Activated CD4-positive, CD25-positive, alpha-beta regulatory T cell (primary cell): ENCODE measurements at places on chromosomes 3 and 15.

- DNase-seq: no peak
Measured at GRCh38 chr3:126288314-126288713, 68.9 kb downstream of the KLF15 start.

GRCh38 chr3:150372722-150373121, 35.4 kb upstream of the TSC22D2 start:
- no peak for DNase-seq

DNA sequence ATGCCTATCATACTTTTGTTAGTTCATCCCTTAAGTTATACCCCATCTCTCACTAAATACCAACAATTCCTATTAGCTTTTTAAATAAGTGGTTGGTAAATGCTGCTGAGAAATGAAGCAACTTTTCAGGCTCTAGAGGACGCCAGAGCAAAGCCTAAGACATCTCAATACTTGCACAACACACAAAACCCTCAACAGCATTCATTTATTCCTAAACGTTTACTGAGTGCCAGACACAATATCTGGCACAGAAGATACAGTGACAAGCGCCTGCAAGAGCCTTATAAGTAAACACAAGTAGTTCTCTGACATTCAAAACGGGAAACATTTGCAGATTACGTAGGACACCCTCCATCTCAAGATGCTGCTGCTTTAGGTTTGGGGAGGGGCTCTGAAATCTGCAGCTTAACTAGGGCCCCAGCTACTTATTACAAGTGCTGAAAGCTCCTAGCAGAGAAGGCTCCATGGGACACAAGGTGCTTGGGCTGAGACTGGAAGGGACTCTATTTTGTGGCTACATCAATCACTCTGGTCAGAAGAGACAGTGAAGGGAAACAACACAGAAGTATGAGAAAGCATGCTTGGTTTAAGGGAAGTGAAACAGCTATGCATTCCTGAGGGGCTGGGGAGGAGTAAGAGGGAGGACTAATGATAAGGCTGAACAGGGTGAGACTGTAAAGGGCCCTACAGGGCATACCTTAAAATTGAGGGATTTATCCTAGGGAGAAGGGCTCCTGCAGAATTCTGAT, 311.3 kb downstream of the PLCL2 start:
- DNase-seq: no peak

- DNase-seq: no peak
Measured at GRCh38 chr15:51048308-51048707, 46.4 kb downstream of the TNFAIP8L3 start.

- no peak for DNase-seq
Measured at GRCh38 chr15:100780208-100780800, 99.3 kb upstream of the ALDH1A3 start.

DNA sequence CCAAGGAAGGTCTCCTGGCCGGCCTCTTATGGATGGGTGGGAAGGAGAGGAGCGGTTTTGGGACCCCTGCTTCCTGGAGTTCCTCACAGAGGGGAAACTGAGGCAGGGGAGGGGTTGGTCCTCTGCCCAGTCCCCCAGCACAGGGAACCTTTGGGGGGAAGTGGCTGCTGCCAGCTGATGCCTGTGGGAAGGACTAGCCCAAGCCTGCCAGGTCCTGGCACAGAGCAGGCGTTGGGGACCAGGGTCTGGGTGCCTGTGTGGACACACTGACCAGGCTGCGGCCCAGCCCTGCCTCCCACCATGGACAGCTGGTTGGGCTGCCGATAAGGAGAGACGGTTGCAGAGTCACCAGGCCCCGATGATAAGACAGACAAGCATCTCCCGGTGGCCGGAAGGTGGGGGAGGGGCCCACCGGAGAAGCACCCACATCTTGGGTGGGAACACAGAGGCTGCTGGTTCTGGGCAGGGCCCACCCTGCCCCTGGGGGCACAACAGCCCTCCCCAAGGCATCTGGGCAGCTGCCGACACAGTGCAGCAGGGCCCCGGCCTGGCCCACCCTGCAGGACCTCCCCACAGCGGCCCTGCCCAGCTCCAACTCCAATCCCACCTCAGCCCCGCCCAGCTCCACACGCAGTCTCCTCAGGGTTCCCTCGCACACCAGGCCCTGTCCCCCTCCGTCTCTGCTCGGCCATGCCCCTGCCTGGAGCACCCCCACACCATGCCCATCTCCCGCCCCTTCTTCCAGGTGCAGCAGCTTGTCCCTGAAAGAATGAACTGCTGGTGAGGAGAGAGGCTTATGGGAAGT, 50.7 kb downstream of the DNAJB8 start:
- DNase-seq: no peak

DNA sequence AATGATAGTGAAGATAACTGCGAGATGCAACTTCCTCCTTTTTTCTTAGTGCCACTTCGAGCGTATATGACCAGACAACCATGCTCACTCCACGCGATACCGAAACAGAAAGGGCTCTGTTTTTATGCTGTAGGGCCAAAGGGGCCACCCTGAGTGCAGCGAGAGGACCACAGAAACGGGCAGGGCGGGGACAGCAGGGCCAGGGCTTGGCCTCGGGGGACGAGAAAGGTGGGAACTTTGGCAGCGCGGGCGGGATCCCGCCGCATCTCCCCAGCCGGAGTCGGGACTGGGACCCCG, 483 bp downstream of the VPS13C start:
- DNase-seq: peak; percentile 31

GRCh38 chr3:128074851-128075521, 22.7 kb downstream of the SEC61A1 start:
- no peak for DNase-seq

DNA sequence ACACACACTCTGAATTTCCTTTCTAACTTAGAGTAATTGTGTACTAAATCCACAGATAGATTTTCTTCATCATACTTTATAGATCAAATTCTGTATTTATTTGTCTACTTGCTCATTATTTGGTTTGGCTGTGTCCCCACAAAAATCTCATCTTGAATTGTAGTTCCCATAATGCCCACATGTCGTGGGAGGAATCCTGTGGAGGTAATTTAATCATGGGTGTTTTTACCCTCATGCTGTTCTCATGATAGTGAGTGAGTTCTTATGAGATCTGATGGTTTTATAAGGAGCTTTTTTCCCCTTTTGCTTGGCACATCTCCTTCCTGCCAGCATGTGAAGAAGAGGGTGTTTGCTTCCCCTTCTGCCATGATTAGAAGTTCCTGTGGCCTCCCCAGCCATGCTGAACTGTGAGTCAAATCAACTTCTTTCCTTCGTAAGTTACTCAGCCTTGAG, 198.3 kb upstream of the TGFBR2 start:
- DNase-seq: no peak

DNA sequence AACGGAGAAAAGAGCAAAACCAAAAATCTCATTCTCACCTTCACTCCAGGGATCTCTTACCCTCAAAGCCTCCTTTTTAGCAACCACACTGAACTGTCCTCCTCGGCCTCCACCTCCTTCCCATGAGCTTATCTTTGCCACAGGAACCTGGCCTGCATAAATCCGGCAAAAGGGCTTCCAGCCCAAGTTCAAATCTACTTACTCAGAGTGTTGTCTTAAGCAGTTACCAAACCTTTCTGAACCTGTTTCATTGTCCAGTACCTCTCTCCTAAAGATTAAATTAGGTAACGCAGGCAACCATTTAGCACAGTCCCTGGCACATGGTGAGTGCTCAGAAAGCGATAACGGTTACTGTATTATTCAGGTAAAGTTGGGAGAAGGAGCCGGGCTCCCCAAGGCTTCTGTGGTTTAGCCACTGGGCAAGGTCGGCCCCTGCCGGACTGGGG, 777 bp downstream of the CIB1 start:
- no peak for DNase-seq

DNA sequence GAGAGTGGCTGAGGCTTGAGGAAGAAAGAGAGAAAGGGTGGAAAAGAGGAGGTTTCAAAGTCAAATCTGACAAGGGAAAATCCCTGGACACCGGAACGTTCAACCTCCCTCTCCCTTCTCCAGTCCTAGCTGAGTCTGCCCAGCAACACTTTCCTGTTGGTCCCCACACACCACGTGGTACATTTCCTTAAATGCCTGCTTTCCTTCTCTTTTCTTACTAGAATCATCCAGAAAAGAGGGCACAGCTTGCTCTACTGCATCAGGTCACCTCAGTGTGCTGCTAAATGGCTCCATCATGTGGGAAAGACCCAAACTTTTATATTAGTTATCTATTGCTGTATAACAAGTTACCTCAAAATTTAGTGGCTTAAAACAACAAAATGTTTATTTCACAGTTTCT, 181.2 kb downstream of the NECTIN3 start:
- no peak for DNase-seq

DNA sequence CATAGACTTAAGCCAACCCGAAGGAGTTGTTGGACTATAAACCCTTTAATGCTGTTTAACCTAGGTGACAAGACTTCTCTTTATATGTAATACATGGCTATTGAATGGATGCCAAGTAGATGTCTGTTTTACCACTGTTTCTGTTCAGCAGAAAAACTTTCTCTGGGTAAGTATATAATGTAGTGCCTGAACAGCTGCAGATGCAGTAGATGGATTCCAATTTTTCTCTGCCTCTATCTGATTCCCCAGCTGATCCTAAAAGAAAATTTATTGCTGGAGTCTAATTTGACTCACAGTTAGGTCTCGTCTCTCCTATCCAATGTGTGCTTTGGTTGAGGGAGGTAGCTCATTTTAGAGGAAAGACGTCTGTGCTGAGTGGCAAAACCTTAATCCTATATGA, 256.5 kb upstream of the CBLB start:
- no peak for DNase-seq

- no peak for DNase-seq
Measured at GRCh38 chr3:14725013-14725412, 50.1 kb downstream of the C3orf20 start.

- no peak for DNase-seq
Measured at GRCh38 chr3:31868236-31868635, 112.8 kb downstream of the OSBPL10 start.

- DNase-seq: no peak
Measured at GRCh38 chr15:71385457-71385856, 270.2 kb downstream of the THSD4 start.

DNA sequence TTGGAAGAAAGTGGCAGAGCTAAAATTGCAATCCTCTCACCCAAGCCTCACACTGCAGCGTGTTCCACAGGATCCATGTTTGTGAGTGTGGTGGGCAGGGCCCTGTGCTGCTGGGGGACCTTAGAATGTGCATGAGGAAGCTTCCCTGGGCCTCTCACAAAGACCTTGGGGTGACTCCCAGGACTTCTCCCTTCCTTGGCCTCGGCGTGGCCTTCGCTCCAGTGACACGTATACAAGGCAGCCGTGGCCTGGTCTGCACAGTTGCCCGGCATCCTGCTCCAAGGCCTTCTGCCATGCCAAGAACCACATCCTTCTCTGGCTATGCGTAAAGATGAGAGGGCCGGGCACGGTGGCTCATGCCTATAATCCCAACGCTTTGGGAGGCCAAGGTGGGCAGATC, 196.4 kb downstream of the UACA start:
- no peak for DNase-seq

- DNase-seq: no peak
Measured at GRCh38 chr15:67835297-67836133, 4.3 kb downstream of the RNU6-1 start.

- DNase-seq: no peak
Measured at GRCh38 chr15:98907927-98908471, 99.6 kb downstream of the PGPEP1L start.

GRCh38 chr15:64045774-64046420, 388 bp downstream of the DAPK2 start:
- DNase-seq: no peak

DNA sequence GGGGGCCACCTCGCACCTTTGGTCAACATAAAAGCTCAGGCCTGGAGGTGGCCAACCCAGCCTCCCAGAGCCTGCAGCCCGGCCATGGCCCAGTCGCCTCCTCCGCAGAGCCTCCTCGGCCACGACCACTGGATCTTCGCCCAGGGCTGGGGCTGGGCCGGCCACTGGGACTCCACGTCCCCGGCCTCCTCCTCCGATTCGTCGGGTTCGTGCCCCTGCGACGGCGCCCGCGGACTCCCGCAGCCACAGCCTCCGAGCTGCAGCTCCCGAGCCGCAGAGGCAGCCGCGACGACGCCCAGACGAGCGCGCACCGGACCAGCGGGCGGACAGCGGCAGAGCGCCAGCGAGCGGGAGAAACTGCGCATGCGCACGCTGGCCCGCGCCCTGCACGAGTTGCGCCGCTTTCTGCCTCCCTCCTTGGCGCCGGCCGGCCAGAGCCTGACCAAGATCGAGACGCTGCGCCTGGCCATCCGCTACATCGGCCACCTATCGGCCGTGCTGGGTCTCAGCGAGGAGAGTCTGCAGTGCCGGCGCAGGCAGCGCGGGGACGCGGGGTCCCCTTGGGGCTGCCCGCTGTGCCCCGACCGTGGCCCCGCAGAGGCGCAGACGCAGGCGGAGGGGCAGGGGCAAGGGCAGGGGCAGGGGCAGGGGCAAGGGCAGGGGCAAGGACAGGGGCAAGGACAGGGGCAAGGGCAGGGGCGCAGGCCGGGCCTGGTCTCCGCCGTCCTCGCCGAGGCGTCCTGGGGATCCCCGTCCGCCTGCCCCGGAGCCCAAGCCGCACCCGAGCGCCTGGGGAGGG, at the start of gene MESP2:
TSS of gene MESP2 (plus strand) at position 59 of the 799 bp plus-strand sequence. CDS start at position 85, 26 bp downstream.
- peak; percentile 27 for DNase-seq

DNA sequence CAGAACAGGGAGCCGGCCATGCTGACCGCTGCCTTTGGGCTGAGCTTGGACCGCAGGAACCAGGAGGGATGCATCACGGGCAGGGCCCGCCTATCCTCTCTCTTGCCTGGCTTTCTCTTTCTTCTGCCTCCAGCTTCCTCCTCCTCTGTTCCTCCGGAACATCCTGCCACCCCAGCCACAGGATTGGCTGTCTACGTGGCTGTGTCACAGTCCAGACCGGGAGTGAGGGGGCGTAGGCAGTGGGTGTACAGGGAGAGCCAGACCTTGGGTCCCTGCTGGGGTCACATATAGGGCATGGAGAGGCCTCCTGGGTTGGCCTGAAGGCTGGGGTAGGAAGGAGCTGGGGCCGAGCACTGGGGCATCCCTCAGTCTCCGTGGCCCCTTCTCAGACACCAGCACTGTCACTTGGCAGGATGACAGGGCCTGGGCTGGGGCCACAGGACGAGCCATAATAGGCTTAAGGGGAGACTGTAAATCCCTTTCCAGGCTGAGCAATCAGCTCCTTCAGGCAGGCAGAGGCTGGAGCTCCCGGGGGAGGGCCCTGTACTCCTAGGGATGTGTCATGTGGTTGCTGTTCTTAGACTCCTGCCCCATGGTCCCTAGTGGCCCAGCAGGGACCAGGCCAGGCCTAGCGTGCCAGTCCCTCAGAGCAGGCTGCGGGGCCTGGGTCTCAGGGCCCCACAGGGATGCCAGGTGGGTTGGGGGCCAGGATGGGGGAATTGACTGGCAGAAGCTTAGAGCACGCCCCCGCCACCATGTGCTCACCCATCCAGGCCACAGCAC, 25.4 kb downstream of the LINGO1 start:
- DNase-seq: no peak

GRCh38 chr3:37127340-37127739, 47.0 kb downstream of the LRRFIP2 start:
- no peak for DNase-seq

DNA sequence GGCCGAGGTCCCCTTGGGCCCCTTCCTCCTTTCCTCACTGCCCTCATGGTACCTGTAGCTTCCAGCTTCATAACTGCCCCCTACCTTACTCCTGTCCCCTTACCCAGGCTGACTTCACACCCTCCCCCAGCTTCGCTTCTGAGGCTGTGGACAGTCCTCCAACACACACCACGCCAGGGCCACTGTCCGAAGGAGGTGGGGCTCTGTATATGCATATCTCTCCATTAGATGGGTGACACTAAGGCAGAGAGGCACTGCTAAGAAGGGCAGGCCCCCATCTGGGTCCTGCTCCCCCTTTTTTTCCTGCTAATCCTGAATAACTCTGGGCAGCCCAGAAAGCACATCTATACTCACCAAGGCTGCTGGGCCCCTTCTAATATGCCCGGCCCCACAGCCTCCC, 1.0 kb upstream of the COL7A1 start:
- DNase-seq: no peak
